Activated CD4-positive, alpha-beta T cell treated with anti-CD3 and anti-CD28 coated beads, Interleukin-2, amount 50 U/mL, for 16 hours (primary cell): ENCODE measurements at places on chromosomes 2 and 18.

- DNase-seq: no peak
Observed at GRCh38 chr2:172177996-172178395, 75.3 kb upstream of the DLX2 start.

DNA sequence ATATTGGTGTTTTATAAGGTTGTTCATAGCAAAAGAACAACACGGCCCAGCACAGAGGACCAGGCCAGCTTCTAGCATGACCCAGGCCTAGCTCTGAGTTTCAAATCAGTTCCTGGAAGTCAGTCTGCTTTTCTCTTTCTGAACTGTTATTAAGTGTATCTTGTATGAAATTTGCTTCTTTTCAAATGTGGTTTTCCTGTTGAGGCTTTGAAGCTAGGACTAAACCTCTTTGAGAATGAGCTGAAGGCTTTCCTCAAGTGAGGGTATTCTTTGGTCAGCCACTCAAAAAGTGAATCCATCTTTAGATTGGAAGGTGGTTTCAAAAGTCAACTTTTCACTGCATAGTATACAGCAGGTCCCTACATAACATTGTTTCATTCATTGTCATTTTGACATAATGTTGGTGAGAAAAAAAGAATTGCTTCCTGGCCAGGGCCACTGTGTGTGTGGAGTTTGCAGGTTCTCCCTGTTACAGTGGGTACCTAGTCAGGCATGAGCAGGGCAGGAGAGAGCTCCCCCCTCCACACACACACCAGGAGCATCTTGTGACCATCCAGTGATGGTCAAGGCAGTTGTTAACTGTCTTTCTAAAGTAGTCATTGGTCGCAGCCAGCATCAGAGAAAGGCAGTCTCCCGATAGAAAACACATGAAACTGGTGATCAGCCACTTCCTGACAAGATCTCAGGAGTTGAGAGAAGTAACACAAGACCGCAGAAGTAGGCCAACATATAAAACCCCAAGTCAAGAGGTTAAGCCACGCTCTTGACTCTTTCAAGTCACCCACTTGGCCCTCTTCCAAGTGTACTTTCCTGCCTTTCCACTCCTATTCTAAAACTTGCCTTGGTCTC lies 6.7 kb upstream of the ACAA2 start:
- DNase-seq: peak; percentile 70

GRCh38 chr18:44973282-44973681 lies 292.6 kb downstream of the SETBP1 start:
- DNase-seq: peak; percentile 4

- DNase-seq: no peak
Observed at GRCh38 chr2:147712051-147712450, 132.8 kb upstream of the ACVR2A start.

DNA sequence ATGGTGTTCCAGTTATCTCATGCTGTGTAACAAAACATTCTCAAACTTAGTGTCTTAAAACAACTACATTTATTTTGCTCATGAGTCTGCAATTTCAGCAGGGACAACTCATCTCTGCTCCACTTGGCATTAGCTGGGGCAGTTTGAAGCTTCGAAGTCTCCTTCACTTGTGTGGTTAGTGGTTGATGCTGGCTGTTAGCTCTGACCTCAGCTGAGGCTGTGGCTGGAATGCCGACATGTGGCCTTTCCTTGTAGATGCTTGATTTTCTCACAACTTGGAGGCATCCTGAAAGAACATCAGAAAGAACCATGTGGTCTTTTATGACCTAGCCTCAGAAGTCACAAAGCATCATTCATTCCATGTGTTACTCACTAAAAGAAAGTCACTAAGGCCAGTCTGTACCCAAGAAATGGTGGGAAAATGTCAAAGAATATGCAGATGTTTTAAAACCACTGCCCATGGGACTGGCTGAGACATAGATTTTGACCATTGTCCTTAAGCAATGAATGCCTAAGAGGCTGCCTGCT lies 3.8 kb upstream of the TMSB10 start:
- no peak for DNase-seq

DNA sequence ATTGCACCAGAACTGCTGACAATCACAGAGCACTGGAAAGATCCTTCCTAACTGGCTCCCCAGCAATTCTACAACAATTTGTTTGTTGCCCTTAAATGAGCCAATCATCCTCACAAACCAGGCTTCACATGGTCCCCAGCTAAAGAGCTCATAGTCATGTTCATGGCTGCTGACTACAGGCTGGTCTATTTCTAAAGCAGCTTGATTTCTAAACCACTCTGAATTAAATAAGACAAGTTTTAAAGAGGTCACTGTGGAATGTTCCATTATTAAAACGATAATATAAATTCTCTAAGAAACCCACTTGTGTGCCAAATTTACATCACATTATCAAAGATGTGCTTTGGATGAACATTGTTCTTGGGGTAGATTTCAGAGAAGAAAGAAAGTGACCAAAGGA lies 110.7 kb downstream of the COPS8 start:
- DNase-seq: no peak

DNA sequence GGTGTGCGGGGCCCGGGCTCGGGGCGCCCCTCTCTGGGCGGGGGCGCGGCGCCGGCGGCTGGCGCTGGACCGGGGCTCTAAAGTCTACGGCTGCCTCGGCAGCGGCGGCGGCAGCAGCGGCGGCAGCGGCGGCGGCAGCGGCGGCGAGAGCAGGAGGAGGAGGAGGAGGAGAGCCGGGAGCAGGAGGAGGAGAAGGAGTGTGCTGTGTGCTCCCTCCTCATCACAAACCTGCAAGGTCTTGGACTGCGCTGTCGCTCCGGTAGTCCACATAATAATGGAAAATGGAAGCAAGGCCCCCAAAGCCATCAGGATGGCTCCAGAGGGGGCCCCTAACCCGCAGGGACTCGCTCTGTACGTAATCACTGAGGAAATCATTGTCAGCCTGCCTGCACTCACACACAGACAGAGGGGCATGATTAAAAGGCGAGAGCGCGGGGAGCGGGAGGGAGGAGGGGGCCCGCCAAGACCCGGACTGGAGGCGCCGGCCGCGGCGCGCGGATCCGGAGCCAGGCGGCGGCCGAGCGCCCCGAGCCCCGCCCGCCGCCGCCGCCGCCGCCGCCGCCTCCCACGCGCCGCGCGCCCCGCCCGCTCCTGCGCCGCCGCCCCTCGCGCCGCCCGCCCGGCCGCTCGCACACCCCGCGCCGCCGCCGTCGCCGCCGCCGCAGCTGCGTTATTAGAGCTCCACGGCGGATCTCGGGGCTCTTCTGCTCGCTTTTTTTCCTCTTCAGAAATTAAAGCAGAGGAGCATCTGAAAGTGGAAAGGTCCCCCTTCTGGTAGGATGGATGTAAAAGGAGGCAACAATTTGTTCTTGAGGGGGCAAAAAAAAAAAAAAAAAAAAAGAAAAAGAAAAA lies at the start of gene ZNF521:
Gene ZNF521 (minus strand): TSS at position 390 of the 852 bp plus-strand sequence. CDS start 1,220 bp downstream, outside the sequence.
- peak; percentile 34 for DNase-seq

GRCh38 chr2:217887841-217888701 lies 114.7 kb downstream of the TNS1 start:
- no peak for DNase-seq

GRCh38 chr2:132974467-132975095 lies 304.6 kb upstream of the LYPD1 start:
- no peak for DNase-seq

GRCh38 chr2:142139384-142139783 lies 8.6 kb upstream of the LRP1B start:
- no peak for DNase-seq

GRCh38 chr2:200668478-200668877 lies 82.7 kb downstream of the AOX1 start:
- no peak for DNase-seq

GRCh38 chr18:58863539-58864145 lies 1.0 kb upstream of the ZNF532 start:
- peak; percentile 27 for DNase-seq

- DNase-seq: peak; percentile 60
Observed at GRCh38 chr2:239934571-239935171, 90.5 kb downstream of the NDUFA10 start.

GRCh38 chr2:66929632-66930338 lies 467.3 kb upstream of the ETAA1 start:
- no peak for DNase-seq

DNA sequence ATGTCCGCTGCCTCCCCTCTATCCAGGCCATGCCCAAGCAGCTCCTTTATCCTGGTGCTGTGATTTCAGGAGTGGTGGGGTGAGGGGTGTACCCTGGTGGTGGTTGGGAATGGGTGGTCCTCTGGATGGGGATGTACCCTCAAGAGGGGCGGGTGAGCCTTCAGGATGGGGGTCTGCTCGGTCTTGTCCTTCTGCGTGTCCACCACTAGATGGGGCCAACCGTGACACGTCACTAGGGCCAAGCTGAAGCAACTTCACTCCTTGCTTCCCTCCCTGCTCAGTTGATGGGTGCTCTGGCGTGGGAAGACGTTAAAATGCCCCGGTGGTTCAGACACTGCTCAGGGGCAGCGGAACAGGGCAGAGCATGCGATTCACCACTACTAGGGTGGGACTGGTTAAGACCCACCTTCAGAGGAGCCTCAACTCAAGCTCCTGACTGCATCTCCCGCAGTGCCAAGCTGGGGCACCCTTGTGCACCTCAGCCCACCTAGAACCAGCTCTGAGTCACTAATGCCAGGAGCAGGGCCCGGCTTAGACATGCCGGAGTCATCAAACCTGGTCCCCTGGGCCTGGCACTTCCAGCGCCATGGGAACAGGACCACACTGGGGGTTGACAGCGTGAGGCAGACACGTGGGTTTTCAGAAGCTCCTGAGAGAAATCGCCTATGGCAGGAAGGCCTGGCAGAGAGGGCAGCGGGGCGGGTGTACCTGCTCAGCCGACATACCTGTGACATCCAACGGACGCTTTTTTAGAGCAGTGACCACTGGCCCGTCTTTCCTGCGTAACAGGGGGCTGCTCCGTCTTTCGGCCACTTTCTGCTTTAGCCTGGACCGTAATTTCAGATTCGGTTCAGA lies 256.7 kb downstream of the HDAC4 start:
- DNase-seq: peak; percentile 34

- no peak for DNase-seq
Observed at GRCh38 chr2:137252934-137253333, 487.6 kb downstream of the THSD7B start.

DNA sequence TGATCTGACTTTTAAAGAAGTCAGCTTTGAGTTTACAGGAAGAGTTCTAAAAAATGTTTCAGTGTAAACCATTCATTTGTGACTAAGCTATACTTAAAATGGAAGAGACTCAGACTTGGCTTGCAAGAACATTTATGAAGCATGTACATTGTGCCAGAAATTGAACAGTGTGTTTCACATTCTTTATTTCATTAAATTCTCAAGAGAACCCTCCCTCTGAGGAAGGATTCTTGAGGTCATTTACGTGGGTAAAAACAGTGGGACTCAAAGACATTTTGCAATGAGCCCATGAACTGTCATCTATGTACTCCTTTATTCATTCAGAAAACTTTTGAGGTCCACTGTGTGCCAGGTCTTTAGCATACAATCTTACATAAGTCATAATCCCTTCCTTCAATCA lies 143.6 kb upstream of the ZNF521 start:
- no peak for DNase-seq

DNA sequence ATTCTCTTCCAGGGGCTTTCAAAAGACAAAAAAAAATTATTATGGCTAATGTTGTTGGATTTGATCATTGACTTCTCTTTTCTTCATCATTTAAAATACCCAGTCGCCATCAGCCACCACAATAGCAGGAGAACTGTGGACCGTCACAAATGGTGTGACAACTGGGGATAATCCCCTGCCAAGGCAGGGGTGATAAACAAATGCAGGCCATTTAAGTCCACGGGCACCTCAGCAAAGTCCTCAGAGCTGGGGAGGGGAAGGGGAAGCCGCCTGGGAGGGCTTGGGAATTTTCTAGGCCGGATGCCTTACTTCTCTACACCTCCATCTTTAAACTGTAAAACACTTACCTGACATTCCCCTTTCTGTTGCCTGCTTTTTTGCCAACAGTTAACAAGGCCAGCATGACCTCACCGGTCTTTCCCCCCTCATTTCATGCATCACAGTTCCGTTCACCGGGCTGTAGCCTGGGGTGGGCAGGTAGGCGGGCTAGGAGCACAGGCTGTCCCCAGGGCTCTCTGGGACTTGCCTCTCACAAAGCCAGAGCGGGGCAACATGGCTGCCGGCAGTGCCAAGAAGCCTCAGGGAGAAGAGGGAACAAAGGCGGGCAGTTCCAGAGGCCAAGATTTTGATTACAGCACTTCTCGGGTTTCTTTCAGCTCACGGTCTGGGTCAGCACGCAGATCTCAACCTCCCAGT lies 820.4 kb downstream of the BCL11A start:
- DNase-seq: no peak

DNA sequence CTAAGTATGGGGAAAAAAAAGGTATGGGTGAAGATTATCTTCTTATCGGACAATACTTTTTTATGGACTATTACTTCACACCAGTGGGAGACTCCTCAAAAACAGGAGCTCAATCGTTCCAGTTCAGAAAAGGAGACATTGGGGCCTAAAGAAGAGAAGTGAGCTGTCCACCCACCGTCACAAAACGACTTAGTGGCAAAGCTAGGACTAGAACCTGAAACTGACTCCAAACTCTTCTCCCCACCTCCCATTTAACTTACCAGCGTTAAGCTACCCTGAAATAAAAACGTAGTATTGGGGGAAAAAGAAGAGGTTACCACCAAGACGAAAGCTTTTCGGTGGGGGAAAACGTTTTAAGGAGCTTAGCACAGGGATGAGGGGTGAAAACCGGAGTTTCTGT lies 503 bp downstream of the GTF3C3 start:
- DNase-seq: no peak

DNA sequence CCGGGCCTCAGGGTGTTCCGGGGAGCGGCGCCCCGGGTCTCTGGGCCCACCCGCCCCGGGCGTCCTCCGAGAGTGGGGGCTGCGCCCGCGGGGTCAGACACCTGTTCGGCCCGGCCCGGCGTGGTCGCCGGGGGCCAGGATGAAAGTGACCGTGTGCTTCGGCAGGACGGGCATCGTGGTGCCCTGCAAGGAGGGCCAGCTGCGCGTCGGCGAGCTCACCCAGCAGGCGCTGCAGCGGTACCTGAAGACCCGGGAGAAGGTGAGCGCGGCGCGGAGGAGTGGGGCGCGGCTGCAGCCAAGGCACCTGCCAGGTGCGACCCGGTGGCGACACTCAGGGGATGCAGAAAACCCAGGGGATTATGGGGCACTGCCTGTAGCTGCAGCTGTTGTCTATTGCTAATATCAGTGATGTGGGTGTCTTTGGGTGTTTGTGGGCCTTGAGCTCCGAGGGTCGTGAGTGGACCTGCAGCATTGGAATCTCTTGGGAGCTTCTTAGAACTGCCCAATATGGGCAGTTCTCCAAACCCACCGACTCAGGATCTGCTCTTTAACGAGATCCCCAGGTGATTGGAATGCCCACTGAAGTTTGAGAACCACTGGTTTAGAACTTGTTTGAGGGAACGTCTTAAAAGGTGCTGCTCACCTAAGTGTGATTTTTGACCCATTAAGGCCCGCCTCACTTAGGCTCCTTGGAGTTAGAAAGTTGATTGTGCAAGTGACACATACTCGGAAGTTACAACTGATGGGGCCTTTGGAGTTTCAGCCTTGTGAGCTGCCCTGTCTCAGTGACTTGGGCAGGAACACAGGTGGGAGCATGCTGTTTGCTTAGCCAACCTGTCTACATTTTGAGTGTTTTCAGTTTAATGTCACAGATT lies 823 bp downstream of the PARD3B start:
- DNase-seq: no peak

DNA sequence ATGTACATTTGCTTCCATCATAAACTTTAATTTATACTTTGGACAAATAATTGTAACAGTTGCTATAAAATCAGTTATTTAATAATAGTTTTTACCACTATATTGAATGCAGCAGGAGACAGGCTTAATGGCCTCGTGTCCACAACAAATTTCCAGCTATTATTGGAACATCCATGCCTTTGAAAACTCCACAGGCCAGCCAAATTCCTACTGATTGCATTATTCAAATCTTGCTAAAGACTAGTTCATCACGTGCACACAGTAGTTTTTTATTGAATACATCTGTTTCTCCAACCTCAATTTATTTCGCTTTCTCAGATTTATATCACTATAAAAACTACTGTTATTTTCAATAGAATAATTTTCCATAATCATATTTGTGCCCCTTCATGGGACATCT lies 18.4 kb upstream of the PTPRM start:
- DNase-seq: no peak
